Urinary bladder (tissue), 4 donors: ENCODE measurements at places on chromosomes 7 and 10.

DNA sequence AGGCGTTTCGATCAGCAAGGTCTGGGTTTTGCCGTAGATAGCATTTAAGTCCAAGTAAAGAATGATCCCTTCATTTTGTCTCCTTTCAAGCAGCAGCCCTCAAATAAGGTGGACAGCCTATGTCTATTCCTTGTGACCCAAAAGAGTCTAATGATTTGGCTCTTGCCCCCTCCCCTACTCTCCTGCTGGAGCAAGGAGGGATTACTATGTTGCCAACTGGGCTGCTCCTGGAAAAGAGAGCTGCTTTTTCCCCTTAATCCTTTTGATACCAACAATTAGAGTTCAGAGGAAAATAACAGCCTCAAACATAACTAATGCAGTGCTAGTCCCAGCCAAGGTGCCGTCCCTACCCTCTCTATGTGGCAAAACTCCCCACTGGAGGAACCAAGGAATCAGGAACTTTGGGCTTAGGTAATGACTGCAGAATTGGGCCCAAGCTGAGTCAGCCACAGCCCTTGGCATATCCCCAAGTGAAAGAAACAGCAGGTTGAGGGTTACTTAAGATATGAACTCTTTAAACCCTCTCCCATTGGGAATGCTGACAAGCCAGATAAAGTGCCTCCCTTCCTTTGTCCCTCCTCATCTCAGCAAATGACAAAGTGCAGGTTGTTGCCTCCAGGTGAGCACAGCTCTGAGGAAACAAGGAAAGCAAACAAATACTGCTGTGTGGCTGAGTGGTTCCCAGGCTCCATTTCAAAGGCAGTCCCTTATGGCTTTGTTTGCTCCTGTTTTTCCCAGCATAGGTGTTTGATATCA lies 643.7 kb downstream of the INHBA start:
- DNase-seq = no peak

- DNase-seq = no peak
Observed at GRCh38 chr7:7618410-7618809, 22.1 kb upstream of the UMAD1 start.

DNA sequence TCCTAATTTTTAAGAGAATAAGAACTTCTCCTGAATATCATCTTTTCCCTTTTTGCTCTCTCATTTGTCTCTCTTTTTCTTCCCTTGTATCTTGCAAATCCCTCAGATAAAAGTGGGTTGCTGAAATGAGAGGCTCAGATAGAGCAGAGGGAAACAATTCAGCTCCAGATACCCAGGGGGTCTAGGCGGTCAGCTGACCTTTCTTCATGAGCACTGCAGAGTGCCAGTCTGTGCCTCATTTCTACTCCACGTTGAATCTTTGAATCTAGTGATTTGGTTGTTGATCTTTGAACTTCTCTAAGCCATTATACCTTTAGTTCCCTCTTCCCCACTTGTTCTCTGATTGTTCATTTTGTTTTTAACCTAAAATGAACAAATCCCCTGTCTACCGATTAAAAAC lies 572.6 kb downstream of the PTPRN2 start:
- no peak for DNase-seq

DNA sequence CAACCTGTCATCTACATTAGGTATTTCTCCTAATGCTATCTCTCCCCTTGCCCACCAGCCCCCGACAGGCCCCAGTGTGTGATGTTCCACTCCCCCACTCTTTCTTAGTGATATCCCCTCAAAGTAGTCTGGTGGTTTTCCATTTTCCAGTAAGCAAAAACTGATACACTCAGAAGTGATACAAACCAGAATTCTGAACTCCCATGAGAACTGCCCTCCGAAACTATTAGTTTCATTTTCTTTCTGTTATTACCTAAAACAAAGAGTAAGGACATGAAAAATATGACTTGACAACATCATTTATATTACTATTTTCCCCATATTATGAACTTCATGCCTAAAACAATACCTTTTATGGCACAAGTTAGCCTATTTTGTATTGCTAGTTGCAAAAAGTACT lies 175.0 kb downstream of the OTUD1 start:
- no peak for DNase-seq

DNA sequence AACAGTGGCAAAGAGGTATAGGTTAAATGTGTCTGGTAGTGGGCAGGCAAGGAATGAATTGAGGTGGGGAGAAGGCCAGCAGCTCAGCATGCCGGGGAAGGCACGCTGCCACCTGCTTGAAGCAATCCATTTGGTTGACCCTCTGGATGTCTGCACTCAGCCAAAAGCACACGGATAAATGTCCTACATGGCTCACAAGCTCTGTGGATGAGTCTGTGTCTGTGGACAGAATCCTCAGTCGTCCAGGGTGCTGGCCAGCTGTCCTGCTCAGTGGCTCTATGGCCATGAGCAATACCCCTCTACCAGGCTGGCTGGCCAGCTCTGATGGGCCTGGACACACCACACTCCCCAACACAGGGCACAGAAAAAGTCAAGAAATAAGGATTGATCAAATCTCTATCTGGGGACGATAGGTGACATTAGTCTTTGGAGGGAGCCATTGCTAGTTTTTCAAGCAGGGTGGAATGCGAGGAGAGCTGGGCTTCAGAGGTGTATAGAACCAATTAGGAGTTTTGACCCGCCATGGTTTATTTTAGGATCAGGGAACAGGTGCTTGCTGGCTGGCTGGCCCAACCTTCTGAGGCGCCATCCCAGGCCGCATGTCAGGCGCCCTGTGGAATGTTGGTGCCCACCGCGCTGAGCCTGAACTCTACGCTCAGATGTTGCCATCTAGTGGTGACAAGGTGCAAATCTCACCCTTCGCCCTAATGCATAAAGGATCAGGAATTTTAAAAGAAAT lies 493.4 kb downstream of the TNS3 start:
- peak; percentile 25 for DNase-seq

- DNase-seq = no peak
Observed at GRCh38 chr10:71771204-71771603, 2.1 kb downstream of the VSIR start.

DNA sequence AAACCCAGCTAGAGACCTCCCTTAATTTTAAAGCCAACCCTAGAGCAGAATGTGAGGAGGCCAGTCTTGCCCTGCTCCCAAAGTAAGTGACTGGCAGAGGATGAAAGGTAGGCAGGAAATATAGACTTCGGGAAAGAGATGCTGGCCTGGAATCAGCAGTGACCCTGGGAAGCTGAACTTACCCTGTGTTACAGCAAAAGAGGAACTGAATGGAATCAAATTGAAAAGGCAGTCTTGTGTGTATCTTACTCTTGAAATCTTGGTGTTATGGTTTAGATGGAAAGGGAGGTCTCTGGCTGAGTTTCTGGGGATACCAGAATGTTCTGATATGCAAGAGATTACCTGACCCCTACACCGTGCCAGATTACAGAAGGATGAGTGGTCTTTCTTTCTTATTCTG lies 7.9 kb upstream of the CFAP43 start:
- DNase-seq = no peak

DNA sequence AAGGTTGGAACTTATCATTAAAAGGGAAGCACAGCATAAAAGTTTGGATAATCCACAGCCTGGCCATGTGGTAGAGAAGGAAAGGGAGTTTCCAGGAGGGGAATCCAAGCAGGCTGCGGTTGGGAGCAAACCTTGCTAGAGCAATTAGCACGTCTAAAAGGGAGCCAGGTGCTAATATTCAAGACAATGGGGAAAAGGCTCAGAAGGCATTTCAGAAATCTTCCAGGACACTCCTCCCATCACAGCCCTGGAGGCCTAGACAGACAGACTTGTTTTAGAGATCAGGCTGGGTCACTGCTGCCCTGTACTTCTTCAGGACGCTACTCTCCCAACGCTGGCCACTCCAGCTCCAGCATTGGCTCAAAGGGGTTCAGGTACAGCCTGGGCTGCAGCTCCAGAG lies 96.2 kb upstream of the KAT6B start:
- DNase-seq = no peak

- no peak for DNase-seq
Observed at GRCh38 chr10:59181668-59182067, 5.2 kb downstream of the PHYHIPL start.

- DNase-seq = no peak
Observed at GRCh38 chr10:78433076-78433595, 399.5 kb downstream of the RPS24 start.

DNA sequence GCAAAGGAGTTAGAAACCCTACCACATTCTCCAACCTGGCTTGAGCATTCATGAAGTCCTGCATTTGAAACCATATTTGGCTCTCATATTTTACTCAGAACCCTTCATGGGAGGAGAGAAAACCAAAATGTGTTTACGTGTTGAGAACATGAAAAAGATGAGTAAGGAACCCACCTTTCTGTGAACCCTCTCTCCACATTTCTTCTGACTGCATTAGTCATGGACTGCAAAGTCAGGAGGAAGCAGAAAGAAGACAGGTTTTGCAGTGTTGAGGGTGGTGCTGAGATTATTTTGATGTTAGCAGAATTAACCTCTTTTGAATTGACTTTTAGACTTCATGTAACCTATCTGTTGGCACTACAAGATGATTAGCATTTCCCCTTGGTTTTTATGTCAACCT lies 4.9 kb downstream of the IFIT1B start:
- DNase-seq = no peak

DNA sequence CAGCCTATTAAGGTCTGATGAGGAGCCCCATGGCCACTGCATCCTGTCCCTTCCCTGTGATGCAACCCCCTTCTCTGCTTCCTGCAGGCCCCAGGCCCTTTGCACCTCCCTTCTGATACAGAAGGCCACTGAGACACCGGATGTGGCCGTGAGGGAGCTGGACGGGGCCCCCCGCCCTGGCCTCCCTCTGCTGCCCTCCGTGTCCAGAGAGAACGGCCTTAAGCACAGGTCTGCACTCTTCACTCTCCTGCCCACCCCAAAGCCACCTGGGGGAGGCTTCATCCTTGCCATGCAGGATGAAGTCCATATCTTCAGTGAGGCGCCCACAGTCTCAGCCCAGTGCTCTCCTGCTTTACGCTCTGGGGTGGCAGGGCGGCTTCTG lies 86.9 kb upstream of the GNA12 start:
- DNase-seq = no peak

DNA sequence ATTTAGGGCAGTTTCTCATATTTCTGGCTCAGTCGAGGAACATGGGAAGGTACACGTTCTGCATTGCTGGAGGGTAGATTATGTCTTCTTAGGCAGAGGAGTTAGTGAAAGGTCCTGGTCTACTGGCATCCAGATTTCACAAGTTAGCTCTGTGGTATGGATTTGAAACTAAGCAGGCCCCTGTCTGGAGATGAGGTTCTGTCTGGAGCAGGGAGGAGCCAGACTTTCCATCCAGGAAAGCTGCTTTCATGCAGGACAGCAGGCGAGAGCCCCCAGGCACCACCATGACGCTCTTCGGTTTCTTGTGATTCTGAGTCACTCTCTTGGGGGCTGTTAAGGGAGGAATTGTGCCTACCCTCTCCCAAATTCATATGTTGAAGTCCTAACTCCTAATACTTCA lies 184.3 kb downstream of the KIAA1217 start:
- no peak for DNase-seq

GRCh38 chr10:49661140-49661856 lies 18.2 kb upstream of the C10orf53 start:
- no peak for DNase-seq

GRCh38 chr7:78406531-78406930 lies 608.0 kb downstream of the PHTF2 start:
- no peak for DNase-seq

- no peak for DNase-seq
Observed at GRCh38 chr10:46317370-46317769, 30.6 kb downstream of the ANTXRL start.

GRCh38 chr10:66209025-66209424 lies 716.8 kb upstream of the LRRTM3 start:
- DNase-seq = no peak

- DNase-seq = no peak
Observed at GRCh38 chr10:120646738-120647456, 189.9 kb downstream of the PLPP4 start.

DNA sequence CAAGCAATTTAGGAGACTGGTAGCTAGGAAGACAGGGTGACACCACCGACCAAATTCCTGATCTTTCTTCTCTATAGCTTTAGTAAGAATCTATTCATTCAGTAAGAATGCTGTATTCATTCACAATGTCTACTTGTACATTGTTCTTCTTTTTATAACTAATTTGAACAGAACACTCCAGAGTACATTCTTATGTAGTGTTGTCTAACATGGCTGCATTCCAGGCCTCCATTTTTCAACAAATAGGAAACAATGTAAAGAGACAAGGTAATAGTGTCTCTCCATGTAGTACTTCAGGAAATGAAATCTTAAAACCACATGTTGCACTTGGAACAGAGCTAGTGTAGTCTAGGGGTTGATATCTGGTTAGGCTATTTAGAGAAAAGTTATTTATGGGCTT lies 1.8 kb downstream of the VCL start:
- no peak for DNase-seq

DNA sequence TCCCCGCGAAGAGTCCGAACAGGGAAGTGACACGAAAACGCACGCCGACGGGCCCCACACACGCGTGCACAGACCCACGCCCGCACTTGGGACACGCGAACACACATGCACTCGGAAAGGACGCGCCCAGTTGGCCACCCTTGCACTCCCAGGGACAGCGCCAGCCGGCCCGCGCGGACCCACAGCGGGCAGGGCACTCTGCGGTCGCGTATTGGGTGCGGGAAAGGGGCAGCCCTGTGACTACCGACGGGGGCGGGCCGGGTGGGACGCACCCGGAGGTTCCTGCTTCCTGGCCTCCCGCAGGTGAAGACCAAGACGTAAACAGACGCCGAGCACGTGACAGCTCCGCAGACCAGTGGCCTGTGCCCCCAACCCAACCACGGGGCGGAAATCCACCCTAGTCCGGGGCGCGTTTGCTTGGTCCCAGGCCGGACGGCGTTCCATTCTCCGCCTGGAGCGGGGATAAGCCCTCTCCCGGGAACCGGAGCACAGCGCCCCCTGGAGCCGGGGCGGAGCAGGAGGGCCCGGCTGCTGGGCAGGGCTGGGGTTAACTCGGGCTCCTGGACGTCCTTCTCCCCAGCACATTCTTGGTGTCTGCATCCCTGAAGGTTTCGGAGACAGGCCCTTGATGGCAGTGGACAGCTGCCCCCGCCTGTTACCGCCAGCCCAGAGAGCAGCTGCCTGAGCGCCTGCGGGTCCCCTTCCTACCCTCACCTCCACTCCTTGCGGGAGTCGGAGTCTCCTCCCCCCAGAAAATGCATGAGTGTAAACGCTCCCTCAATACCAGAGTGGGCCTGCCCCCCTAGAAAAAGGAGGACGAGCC lies 2.0 kb upstream of the LZTS2 start:
- no peak for DNase-seq
